ENCODE measurements at places on chromosomes 13 and 19. TPM values are rescaled to one million over a fixed set of nuclear protein-coding genes. Genes with fewer than 3 reads are reported as not detected.
A peak's percentile ranks its signal among the peaks of the same experiment; 100 is the strongest.

DNA sequence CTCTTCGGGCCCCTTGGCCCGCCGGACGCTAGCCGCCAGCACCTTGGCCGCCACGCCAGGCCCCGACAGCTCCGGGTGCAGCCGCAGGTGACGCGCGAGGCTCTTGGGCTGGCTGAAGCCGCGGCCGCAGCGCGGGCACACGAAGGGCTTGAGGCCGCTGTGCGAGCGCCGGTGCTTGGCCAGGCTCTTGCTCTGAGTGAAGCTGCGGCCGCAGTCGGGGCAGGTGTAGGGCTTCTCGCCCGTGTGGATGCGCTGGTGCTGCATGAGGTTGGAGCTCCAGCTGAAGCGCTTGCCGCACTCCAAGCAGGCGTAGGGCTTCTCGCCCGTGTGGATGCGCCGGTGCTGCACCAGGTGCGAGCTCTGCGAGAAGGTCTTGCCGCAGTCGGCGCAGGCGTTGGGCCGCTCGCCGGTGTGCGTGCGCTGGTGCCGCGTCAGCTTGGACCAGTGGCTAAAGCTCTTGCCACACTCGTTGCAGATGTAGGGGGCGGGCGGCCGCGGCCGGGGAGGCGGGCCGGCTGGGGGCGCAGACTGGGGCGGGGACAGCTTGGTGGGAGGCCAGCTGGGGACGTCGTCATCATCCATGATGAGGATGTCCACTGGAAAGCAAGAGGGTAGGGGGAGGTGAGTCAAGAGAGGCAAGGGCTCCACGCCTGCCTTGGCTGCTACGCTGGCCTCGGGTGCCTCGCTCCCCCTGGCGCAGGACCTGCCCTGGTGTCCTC lies 32.4 kb downstream of the ZNF787 start:
- H3K4me1 ChIP-seq, result no peaks in the 10 kb centered on the region
- peaks cover 2% of the 10 kb centered on the region for H3K36me3 ChIP-seq
- no peaks in the 10 kb centered on the region for H3K27me3 ChIP-seq

The KLK7 gene
- 1.0 TPM for total RNA-seq

The IGFL3 gene
- not detected for total RNA-seq

The GNG8 gene
- total RNA-seq, result not detected

GRCh38 chr13:31962731-31963370 lies 68.7 kb upstream of the FRY start:
- peaks cover 5% of the 10 kb centered on the region for H3K4me1 ChIP-seq
- H3K4me3 ChIP-seq, result no peak overlapping the region
- H3K36me3 ChIP-seq, result no peaks in the 10 kb centered on the region
- no peak for DNase-seq

DNA sequence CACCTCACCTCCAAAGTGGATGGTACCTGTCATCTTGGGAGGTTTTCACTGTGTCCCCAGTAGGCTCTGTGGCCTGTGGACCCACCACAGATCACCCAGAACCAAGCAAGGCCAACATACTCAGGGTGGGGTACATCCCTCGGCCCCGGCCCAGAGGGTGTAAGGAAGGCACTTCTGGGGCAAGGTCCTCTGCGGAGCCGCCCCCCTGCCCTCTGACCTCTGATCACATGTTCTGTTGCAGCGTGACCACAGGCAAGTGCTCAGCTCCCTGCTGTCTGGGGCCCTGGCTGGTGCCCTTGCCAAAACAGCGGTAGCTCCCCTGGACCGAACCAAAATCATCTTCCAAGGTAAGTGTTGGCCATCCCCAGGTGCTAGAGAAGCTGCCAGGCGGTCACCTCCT lies 36.7 kb downstream of the TMEM161A start:
- no peak overlapping the region for H3K4me3 ChIP-seq
- DNase-seq, result no peak
- H3K27ac ChIP-seq, result peak overlapping the region; percentile 92
- no peaks in the 10 kb centered on the region for H3K27me3 ChIP-seq

The ZNF132 gene
- total RNA-seq, result 7.8 TPM

DNA sequence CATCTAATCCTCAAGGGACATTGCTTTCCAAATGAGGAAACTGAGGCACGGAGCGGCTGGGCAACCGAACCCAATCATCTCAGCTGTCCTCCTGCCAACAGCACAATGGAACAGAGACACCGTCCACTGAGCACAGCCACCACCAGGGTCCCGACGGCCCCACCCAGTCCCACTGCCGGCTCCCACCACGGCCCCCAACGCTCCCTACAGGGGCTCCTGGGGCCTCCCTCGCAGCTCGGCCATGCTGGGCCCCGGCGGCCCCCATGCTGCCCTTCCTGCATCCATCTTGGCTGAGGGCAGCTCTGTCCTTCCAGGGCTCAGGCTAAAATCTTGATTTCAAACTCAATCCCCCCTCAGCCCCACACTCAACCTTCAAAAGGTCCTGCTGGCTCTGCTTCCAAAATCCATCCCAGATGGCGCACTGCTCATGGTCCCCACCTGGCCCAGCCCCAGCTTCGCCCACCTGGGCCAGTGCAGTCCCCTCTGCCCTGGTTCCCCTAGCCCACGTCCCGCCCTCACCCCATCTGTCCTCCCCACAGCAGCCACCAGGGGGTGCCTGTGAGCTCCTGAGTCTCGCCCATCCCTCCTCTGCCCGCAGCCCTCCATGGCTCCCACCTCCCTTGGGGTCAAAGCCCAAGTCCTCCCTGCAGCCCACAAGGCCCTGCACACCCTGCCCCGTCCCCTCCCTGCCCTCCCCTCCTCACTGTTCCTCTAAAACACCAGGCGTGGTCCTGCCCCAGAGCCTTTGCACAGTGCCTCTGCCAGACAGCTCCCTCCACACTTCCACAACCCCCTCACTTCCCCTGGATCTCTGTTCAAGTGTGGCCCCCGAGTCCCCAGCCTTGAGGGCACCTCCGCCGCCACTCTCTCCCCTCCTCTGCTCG lies 7.9 kb downstream of the PIP5K1C start:
- H3K4me3 ChIP-seq, result no peak overlapping the region
- H3K27me3 ChIP-seq, result no peaks in the 10 kb centered on the region
- H3K36me3 ChIP-seq, result no peaks in the 10 kb centered on the region
- DNase-seq, result no peak

DNA sequence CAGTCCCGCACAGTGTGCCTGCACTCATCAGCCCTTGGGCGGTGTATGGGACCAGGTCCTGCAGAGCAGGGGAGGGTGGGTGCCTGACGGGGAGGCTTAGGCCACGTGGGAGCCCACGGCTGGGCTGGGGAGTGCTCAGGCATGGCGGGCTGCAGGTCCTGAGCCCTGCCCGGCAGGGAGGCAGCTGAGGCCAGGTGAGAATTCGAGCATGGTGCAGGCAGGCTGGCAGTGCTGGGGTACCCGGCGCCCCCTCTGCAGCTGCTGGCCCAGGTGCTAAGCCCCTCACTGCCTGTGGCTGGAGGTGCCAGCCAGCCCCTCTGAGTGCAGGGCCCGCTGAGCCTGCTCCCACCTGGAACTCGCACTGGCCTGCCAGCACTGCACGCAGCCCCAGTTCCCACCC lies 630.9 kb upstream of the PCDH20 start:
- H3K36me3 ChIP-seq, result no peaks in the 10 kb centered on the region
- H3K27ac ChIP-seq, result no peak overlapping the region
- no peak overlapping the region for H3K4me3 ChIP-seq
- no peak for DNase-seq
- H3K4me1 ChIP-seq, result no peaks in the 10 kb centered on the region

DNA sequence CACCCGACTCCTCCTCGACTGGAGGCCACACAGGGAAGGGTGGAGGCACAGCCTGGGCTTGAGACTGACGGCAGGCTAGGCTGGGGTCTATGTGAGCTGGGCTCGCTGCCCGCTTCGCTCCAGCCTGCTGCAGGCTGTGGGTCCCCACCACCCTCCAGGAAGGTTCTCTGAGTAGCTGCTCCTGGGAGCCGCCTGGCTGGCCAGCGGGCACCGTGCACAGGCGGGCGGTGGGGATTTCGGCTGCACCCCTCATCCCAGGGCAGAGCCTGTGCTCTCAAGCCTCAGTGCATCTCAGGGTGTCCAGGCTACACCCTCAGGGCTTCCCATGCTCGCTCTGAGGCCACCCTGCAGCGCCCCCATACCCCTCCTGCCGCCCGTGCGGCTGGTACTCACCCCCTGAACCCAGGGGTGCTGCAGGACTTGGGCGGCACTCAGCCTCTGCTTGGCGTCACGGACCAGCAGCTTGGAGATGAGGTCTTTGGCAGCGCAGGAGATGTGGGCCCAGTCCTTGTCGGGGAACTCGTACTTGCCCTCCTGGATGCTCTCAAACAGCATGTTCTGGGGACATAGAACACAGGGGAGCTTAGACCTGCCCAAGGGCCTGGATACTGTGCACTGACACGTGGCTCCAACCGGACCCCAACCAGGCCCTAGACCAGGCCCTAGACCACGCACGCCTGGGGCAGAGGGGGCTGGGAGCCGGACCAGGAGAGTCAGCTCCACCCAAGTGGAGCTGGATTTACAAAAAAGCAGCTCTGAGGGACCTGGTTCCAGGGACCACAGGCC lies 10.2 kb downstream of the MKNK2 start:
- DNase-seq, result peak; percentile 77
- H3K4me3 ChIP-seq, result no peak overlapping the region
- H3K4me1 ChIP-seq, result peaks cover 45% of the 10 kb centered on the region
- peaks cover 43% of the 10 kb centered on the region for H3K36me3 ChIP-seq

All from kidney (tissue), 22 donors.